ENCODE measurements at places on chromosomes 4 and X.

DNA sequence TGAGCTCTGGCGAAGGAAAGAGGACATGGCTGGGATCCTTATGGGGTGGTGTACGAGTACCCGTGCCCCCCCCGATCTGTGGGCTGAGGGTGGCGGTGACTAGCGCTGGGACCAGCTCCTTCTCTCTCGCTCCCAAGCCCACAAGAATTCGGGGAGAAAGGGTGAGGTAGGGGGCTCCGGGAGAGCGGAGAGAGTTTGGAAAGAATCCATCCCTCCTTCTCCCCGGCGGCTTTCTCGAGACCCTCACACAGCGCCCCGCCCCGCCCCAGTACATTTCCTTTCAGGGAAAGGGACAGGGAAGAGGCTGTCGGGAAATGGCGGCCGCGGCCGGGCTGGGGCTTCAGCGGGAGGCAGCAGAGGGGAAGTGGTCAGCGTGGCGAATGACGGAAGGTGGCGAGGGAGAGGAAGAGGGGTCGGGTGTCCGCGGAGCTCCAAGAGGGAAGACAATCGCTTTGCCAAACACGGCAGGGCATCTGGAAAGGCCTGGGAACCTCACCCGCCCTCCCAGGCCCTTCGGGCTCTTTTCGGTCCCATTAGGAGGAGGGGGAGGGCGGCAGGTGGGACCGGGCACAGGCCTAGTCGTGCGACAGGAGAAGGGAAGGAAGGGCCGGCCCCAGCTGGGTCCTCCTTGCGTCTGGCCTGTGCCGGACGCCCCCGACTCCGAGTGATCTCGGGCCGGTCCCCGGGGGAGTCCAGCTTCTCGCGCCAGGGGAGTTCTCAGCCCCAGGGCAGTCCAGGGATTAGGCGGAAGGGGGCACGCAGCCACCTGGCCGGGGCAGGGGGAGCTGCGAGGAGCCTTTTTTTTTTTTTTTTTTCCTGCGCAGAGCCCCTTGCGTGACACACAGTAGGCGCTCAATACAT lies 10.2 kb downstream of the HNRNPH2 start:
- DNase-seq = peak; percentile 20

DNA sequence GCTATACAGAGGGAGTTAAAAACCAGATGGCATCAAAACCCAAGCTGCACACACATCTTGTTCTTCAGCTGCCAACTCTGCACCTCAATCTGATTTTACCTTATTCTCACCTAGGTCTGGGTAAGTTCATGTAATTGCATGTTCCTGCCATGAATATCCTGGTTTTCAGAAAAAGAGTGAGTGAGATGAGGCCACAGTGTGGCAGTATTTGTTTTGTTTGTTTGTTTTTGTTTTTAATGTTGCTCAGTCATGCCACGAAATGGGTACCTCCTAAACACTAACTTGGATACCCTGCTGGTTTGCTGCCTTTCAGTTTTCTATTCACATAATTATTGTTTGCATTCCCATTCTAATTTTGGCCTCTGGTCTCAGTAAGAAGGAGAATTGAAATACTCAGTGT lies 22.5 kb downstream of the TMEM164 start:
- DNase-seq = no peak

- DNase-seq = no peak
Observed at GRCh38 chr4:96736352-96736889, 896.5 kb downstream of the PDHA2 start.

- no peak for DNase-seq
Observed at GRCh38 chrX:39627257-39627656, 470.5 kb downstream of the BCOR start.

GRCh38 chr4:107125496-107125895 lies 89.4 kb upstream of the DKK2 start:
- DNase-seq = no peak

DNA sequence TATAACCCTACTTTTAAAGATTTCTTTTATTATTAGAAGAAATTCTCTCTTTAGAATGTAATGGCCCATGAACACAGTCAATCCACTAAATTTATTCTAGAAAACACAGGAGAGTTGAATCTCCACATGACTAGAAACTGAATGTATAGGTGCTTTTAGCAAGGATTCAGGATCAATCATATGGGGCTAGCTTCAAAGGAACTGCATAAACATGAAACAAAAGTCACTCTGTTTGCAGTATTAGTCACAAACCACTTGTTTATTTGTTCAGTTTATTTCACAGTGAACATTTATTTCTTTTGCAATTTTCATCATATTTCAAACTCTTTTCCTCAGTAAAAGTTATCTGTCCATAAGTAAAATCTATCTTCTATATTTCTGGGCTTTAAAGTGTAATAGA lies 1604.6 kb downstream of the PCDH18 start:
- DNase-seq = no peak

GRCh38 chrX:18792828-18793227 lies 85.4 kb downstream of the PPEF1 start:
- no peak for DNase-seq

GRCh38 chr4:56613101-56613862 lies 67.8 kb downstream of the HOPX start:
- no peak for DNase-seq

DNA sequence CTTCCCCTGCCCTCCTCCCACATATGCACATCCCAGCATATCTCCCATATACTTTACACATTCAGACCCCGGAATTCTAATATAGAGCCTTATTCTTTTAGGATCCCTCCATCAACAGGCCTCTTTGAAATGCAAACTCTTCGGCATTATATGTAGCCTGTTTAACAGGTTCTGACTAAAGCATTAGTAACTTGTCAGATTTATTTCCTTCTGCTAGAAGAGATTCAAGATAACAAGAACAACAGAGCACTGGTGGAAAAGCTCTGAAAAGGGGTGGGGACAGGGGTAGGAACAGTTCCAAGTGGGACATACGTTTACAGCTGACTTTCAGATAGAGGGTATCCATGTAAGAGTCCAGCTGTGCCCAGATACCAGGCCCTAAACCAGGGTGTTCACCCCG lies 31.7 kb upstream of the PRPS1 start:
- no peak for DNase-seq

DNA sequence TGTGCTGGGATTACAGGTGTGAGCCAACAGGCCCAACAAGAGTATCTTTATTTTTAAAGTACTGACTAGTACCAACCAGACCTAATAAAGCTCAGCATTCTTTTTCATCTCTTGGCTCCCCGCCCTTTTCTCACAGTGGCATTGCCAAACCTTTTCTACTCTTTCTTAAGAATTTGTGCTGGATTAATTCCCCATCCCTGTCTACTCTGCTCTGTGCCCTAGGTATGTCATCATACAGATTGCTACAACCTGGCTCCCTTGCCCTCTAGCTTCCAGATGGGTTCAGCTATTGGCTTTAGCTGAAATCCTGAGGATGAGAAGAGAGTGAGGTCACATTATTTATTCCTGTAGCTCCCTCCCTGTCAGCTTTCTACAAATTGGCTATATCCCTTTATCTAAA lies 34.9 kb upstream of the CCNI start:
- no peak for DNase-seq

DNA sequence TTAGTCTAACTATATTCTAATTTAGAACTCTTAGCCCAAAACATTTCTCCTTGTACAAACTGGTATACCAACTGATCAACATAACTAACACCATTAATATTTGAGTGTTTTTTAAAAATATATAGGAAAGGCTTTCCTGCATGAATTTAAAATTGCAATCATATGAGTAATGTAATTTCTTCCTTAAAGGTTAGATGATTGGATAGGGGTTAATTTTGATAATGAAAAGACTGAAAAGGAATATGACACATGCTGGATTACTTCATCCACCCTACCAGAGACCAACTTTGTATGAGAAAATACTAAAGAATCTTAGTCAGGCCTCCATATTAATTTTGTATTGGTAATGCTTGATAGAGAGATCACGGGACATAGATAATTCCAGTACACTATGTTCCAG lies 25.1 kb upstream of the PLS3 start:
- DNase-seq = no peak
